Muscle of back (tissue), 13 donors: ENCODE measurements at places on chromosomes 16 and 17. TPM values are rescaled to one million over a fixed set of nuclear protein-coding genes. Genes with fewer than 3 reads are reported as not detected.

Gene BAIAP3
- 0.94 TPM for polyA plus RNA-seq

Gene EXOC3L1
- 10.9 TPM for polyA plus RNA-seq

Gene SMIM22
- 0.46 TPM for polyA plus RNA-seq

Gene PIRT
- polyA plus RNA-seq: 0.07 TPM

Gene CD79B
- polyA plus RNA-seq: 2.8 TPM

Gene MT1M
- polyA plus RNA-seq: 1.3 TPM

Gene NETO2
- 24.7 TPM for polyA plus RNA-seq

Gene RUNDC3A
- 1.2 TPM for polyA plus RNA-seq

Gene DHRS7C
- polyA plus RNA-seq: 89.3 TPM

Gene RPL26
- 3,276 TPM for polyA plus RNA-seq

- no peak for DNase-seq
These were observed 187.0 kb upstream of the RPL38 start for GRCh38 chr17:74016461-74016860.

- no peak for DNase-seq
These were observed 24.1 kb upstream of the IL21R start for GRCh38 chr16:27377666-27378485.

- DNase-seq: no peak
These were observed 4.9 kb downstream of the GIT1 start for GRCh38 chr17:29584452-29585079.

DNA sequence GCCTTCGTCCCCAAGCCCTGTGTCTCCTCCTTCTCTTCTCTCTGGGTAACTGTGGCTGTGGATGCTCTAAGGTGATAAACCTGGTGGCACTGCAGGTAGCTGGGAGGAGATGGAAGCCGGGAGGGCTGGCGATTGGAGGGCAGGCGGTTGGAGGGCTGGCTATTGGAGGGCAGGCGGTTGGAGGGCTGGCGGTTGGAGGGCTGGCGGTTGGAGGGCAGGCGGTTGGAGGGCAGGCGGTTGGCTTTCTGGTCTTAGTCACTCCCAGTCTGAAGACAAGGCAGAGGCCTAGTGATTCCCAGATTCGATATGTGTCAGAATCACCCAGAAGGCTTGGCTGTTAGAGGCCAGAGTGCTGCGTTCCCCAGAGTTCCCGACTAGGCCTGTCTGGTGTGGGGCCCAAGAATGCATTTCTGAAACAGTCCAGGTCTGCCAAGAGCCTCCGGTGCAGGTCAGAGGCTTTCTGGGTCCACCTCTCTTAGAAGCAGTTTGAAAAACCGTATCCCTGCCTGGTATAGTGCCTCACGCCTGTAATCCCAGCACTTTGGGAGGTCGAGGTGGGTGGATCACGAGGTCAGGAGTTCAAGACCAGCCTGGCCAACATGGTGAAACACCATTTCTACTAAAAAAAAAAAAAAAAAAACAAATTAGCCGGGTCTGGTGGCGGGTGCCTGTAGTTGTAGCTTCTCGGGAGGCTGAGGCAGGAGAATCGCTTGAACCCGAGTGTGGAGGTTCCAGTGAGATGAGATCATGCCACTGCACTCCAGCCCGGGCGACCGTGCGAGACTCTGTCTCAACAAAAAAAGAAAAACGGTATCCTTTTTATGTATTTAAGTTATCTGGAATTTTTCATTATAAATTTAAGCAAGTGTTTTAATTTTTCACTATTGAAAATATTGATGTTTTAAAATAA lies 59.7 kb downstream of the WDR45B start:
- no peak for DNase-seq

DNA sequence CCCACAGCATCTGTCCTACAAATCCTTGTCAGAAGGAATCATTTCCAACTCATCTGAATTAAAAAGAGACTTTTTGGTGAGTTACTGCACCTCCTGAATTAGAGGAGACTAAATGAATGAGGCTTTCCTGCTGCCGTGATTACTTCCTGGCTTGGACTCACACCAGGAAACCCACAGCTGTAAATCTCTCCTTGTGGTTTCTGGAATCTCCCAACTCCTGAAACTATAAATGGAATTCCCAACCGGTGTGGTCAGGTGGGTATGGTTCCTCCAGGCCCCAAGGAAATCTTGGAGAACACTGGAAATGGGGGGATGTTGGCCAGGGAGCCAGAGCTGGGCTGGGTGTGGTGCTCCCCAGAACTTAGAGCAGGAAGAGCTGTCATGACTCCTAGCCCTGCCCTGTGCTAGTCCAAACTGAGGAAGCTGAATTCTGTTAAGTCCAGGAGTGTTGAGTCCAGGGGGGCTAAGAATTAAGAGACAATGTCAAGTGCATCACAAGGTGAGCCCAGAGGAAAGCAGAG lies 216.4 kb downstream of the GSG1L start:
- DNase-seq: no peak

- no peak for DNase-seq
These were observed 10.2 kb downstream of the RNF213 start for GRCh38 chr17:80270836-80271235.

DNA sequence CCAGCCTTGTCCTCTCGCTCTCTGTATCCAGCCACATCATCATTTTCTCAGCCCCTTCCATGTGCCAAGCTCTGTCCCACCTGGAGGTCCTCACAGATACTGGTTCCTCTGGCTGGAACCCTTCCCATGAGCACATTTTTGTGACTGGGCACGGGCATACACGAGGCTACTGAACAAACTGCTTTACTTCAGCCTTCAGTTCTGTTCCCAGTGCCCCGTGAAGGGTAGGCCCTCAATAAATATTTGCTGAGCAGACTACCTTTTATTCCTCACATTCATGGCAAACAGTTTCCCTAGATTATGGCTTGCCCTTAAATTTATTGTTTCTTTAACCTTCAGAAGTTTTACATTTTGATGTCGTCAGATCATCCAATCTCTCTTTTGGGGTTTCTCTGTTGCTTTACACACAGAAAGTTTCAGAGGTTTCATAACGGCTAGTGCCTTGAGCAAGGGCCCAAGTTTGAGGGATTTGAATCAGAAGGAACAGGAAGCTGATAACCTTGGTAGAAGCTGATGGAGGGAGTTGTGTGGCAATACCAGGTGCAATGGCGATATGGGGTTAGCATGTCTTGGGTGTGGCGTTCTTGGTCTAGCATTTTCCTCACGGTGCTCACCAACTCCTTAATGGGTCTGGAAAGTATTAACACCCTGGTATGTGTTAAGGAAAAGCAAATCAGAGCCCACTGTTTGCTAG lies 27.8 kb downstream of the TMEM92 start:
- no peak for DNase-seq

GRCh38 chr17:81074875-81075274 lies 39.9 kb downstream of the BAIAP2 start:
- DNase-seq: no peak

DNA sequence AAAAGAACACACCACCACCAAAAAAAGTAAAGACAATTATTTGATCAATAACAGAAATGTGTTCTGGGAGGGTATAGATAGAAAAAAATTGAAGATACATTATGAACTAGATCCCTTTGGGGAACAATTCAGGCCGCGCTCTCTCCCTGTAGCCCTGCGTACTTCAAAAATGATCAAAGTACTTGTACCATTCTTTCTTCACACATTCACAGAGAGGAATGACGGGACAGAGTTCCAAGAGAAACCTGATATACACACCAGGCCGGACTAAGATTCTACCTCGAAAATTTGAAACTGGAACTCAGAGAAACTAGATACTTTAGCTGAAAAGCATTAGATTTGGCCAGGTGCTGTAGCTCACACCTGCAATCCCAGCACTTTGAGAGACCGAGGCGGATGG lies 50.0 kb downstream of the CNOT1 start:
- no peak for DNase-seq

DNA sequence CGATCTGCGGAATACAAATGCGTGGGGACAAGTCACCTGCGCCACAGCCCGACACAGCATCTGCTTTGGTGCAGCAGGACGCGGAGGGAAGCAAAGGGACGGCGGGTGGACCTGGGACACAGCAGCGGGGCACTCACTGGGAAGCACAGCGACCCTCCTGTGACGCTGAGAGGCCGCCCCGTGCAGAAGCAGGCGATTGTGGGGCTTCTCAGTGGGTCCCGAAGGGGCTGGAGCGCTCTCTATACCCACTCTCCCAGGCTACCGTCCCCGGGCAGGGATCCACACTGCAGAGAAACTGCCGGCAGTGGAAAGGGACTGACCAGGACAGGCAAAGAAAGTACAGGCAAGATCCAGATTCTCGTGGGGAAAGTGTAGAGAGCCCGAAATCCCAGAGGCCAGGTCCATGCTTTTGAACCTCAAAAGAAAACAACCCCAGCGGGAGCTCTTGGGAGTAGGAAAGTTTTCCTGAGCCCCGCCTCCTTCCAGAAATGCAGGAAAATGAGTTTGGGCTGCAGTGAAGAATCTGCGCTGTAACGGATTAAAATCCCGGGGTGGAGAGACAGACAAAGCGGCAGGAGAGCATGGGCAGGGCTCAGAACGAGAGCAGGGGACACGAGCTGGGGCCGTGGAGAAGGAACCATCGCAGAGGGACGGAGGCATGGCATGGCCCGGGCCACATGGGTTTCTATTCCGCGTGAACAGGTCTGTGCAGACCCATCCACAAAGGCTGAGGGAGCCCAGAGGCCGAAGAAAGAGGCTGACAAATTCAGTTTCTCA lies 12.7 kb downstream of the COX4I1 start:
- no peak for DNase-seq

DNA sequence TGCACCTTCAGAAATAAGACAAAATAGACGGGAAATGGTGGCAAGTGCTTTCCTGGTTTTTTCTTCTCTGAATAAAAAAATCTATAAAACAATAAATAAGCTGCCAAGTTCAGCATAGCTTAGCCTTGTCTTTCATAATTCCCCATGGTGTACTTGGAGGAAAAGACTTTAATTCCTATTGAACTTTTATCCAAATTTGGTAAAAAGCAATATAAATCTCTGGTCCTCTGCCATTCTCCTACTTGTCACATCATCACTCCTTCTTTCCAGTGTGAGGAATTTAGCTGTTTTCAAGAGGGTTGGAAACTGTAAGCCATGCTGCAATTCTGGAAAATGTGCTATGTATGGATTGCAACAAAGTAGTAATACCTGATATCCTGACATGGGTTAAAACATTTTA lies 551.8 kb upstream of the KIF2B start:
- DNase-seq: peak; percentile 24

GRCh38 chr17:82983510-82984248 lies 95.7 kb upstream of the METRNL start:
- DNase-seq: no peak

- DNase-seq: peak; percentile 61
These were observed 5.7 kb downstream of the FAM20A start for GRCh38 chr17:68595496-68595895.

DNA sequence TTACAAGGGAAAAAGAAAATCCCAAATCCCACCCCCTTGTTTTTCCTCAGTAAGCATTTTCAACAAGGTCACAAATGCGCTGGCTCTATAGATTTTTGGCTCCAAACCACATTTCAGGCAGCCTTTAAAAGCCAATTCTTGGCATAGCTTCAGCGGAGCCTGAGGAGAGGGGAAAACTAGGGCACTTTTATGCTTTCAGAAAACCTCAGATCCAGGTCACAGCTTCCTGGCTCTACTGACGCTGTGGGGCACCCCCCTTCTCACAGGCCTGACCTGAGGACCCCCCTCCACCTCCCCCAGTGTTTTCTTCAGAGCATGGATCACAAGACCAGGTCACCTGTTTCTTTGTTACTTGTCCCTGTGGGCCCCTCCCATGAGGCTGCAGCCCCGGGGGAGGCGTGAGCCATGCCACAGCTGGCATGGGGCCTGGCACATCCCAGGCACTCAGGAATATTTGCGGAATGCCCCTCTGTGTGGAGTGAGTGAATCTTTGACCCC lies 30.1 kb upstream of the MTSS2 start:
- peak; percentile 65 for DNase-seq

- DNase-seq: no peak
These were observed 2.7 kb downstream of the CDK10 start for GRCh38 chr16:89689142-89689541.

- DNase-seq: peak; percentile 91
These were observed 32.4 kb downstream of the NDEL1 start for GRCh38 chr17:8468127-8468526.

DNA sequence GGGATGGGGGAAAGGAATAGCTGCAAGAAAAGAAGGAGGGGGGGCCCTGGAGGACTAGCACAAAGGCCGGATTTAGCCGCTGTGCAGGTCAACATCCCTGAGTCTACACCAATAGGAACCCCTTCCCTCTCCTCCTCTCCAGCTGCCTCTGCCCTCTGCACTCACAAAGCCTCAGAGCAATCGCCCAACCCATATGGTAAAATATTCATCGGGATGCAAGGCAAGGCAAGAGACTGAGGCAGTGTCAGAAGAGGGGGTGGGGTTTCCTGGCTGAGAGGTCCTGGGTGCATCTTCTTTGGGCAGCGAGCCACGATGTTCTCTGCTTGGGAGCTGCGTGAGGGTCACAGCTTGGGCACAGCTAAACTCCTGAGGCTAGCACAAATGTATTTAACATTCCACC lies 115.5 kb upstream of the NLRP1 start:
- DNase-seq: no peak

GRCh38 chr17:47934856-47935255 lies 6.5 kb upstream of the PNPO start:
- DNase-seq: no peak

GRCh38 chr17:47850692-47851573 lies at the start of gene SP6:
Gene SP6 (minus strand): TSS chr17:47851163. CDS start chr17:47848429, 2,734 bp downstream.
- DNase-seq: no peak

- DNase-seq: peak; percentile 67
These were observed 3.5 kb upstream of the NLRC3 start for GRCh38 chr16:3580686-3581085.

- DNase-seq: peak; percentile 56
These were observed 84.5 kb downstream of the SOX9 start for GRCh38 chr17:72205357-72205756.

DNA sequence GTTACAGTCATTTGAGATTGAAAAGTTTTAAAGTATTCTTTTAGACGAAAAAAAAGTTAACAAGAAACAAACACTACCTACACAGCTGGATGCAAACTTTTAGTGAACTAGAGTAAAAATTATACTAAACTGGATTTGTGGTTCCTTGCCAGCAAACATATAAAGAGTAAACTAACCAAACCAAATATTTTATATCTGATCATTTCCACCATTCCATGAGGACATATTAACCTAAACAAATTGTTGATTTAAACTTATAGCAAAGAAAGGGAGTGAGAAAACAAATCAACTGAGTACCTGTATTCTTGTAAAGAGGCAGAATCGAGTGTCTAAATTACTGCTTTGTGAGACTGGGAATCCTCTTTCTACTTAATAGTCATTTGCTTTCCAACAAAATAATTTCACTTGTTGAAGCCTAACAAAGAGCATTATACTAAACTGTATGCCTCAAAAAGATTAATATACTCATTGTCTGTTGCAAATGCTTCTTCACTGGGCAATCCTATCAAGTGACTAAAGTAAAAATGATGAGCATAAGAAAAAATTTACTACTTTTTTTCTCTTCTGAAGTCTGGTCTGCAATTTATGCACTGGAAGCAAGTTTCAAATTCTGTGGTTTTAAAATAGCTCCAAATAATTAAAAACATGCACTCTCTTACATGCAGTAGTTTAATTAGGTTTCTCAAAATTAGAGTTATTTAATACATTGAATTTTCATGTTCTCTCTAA lies 37.5 kb downstream of the AKAP10 start:
- no peak for DNase-seq

- no peak for DNase-seq
These were observed 114.0 kb downstream of the PRKCB start for GRCh38 chr16:23949630-23950290.
